ENCODE measurements at places on chromosomes 5 and 9.

- DNase-seq = no peak
Measured at GRCh38 chr9:19619221-19619620, 169.6 kb downstream of the SLC24A2 start.

DNA sequence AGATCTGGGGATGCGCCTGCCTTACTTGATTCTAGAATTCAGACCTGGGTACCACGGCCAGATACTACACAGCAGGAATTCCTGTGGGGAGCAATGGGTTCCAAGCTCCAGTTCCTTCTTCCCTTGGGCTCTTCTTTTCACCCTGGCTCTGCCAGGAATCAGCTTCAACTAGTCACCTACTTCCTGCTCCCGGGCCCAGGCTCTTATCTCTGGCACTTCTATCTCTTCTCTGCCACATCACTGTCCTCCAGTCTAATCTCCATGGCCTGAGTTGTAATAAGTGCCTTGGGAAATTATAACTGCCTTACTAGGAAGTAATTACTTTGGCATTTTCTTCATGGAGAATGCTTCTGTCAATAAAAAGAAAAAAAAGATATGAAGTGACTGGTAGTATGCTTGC is 26.2 kb upstream of the SERINC5 start:
- DNase-seq = no peak

DNA sequence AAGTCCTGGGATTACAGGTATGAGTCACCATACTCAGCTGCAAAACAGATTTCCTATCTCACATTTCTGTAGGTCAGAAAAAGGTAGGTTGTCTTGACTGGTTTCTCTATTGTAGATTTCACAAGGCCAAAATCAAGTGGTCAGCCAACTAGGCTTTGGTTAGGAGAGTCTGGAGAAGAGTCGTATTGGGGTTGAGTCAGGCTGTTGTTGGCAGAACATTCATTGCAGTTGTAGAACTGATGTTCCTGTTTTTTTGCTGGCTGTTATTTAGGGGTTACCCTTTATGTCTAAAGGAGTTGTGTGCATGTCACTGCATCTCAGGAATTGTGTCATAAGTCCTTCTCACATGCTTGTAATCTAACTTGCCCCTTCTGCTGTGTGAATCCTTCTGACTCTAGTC is 814.2 kb upstream of the GRAMD2B start:
- DNase-seq = no peak

GRCh38 chr5:91794856-91795548 is 411.9 kb upstream of the ARRDC3 start:
- DNase-seq = no peak

GRCh38 chr9:16545639-16546038 is 324.8 kb downstream of the BNC2 start:
- no peak for DNase-seq

DNA sequence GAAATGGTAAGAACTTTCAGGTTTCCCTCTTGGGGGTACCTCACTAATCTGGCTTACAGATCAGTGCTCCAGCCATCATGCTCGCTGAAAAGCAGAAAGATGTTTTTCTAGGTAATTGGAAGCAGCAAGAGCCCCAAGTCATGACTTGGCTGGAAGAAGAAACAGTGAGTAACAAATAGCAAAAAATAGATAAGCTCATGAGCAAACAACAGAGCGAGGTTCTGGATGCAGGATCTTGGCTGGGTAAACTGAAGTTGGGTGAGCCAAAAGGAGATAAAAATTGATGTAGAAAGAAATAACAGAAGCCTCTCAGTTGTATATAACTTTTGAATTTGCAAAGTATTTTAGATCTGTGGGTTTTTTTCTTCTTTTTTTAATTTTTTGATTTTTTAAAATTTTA is 110.1 kb downstream of the INSYN2B start:
- no peak for DNase-seq

DNA sequence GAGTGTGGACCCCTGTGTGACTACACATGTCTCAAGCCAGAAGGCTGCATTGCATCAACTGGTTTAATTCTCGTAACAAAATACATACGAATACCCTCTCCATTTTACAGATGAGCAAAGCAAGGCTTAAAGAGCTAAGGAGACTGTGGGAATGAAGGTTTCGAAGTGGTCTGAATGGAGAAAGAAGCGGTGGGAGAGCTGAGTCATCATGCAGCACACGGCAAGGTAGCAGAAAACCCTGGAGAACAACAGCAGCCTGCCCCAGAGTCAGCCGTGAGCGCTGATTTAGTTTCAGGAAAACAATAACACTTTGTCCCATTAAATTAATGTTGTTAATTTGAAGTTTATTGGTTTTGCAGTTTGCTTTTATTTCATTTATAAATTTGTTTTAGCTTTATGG is 223.8 kb downstream of the HSPA4 start:
- DNase-seq = no peak

DNA sequence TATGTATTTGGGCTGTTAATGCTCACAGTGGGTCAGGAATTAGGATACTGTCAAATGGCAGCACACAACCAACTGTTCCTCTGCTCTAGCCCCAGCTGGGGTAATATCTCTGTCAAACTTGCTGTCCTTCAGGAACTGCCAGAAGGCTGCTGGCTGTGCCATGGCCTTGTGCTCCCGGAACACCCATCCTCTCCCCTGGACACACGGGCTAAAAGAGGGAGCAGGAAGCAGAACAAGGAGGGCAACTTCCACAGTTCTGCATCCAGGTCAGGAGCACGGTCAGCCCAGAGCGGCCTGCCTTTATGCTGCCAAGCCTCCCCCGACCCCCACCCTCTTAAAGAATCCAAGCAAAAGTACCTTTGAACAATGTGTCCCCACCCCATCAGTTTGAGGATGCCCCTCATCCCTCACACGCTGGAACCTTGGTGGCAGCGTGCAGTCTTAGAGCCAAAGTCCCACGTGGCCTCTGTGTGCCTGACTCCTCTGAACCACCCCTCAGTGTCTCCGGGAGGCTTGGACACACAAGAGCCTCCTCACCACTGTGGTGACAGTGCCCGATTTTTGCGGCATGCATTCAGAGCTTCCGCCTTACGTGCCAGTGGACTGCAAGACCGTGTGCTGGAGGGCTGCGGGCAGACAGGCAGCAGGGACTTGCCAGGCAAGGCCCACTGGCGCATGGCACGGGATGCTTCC is 60.8 kb downstream of the PSMB7 start:
- DNase-seq = no peak

DNA sequence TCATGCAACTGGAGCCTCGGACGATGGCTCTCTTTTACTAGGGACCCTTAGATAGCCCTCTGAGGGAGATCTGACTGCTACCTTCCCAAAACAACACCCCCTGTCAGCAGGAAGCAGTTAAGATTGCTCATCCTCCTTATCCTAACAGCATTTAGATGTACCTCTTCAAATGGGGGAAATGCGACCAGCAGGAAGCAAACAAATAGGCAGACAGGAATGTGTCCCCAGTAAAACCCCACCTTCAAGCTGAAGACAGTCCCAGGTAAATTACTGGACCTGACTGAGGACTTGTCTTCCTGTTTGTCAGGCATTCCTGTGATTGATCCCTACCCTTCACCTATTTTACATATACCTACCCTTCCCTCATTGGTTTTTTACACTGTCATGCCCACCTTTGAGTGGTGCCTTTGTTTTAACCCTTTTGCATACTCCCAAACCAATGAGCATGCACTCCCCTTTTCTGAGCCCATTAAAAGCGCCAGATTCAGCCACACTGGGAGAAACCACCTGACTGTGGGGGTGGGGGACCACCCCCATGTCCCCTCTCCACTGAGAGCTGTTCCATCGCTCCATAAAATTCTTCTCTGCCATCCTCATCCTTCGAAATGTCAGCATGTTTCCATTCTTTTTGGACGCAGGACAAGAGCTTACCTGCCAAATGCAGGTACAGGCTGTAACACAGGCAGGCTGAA is 954.0 kb upstream of the CDH6 start:
- no peak for DNase-seq

DNA sequence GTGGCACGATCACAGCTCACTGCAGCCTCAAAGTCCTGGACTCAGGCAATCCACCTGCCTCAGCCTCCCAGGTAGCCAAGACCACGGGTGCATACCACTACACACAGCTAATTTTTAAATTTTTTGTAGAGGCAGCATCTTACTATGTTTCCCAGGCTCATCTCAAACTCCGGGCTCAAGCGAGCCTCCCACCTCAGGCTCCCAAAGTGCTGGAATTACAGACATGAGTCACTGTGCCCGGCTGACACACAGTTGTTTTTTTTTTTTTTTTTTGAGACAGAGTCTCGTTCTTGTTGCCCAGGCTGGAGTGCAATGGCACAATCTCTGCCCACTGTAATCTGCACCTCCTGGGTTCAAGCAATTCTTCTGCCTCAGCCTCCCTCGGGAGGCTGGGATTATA is 70.1 kb upstream of the CNOT6 start:
- DNase-seq = no peak

- DNase-seq = no peak
Measured at GRCh38 chr5:94463739-94464138, 154.7 kb downstream of the KIAA0825 start.

GRCh38 chr9:129889122-129889940 is 54.1 kb downstream of the USP20 start:
- DNase-seq = no peak

GRCh38 chr5:133274597-133274935 is 222.8 kb downstream of the HSPA4 start:
- DNase-seq = no peak

DNA sequence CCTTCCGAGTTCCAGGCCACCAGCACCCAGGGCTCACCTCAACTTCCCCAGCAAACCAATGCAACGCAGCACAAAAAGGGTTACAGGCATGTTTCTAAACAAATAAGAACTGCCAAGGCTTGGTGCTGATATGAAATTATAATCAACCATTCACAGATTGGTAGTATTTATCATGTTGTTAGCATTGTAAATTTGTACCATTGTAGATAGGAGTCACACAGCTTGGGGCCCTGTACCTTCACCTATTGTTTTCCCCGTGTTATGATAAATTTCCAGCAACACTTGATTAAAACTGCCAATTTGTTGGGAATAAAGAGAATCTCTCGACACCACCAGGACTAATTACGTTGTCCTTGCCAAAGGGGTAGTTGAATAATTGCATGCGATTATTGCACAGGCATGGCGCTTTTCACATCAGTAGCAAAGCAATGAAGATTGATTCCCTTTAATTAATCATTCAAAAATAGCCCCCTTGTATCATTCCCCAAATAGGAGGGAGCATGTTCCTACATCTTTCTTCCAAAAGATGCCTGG is 454.1 kb downstream of the ZNF608 start:
- DNase-seq = no peak

DNA sequence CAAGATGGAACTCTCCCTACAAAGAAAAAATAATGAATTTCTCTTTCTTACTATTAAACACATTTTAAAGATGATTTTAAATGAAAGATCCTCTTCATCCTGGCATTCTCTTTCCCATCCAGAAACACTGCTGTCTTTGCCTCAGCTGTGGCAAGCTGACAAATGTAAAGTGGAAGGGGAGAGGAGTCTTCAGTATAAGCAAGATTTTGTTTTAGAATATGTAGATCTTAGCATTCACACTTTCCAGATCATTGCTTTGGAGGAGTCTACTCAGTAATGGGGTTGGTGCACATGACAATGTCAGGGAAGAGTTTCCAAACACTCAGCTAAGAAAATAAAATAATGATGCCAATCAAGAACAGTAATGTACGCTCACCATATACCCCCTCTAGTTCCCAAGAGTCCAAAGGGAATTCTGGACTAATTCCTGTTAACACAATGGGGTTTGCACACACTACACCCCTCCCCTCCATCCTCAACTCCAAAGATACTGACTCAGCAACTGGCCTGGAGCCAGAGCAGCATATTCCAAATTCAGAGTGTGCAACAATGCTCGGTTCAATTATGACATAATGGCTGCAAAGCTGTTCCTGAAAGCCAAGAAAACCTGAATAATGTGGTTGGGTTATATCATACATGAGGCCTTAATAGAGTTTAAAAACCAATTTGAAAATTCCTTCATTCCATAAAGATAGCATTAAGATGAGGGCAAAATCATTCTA is 4.6 kb downstream of the C5orf63 start:
- DNase-seq = no peak

DNA sequence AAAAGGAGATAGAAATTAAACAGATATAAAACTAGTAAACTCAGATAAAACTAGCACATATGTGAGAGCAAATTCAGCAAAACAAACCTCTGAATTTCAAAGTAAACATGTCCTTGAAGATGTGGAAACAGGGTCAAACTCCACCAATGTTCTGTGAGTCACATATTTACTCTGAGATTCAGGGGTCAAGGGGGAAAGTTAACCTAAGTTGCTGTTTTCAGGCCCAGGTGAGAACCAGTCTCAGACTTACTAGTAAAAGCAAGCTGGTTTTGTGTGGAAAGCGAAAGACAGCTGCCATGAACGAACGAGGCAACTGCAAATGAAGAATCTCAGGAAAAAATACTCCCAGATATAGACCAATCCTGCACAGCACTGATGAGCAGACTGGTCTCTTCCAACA is 29.0 kb downstream of the PSMB7 start:
- no peak for DNase-seq

GRCh38 chr9:116181853-116182610 is 28.4 kb downstream of the PAPPA start:
- DNase-seq = no peak

DNA sequence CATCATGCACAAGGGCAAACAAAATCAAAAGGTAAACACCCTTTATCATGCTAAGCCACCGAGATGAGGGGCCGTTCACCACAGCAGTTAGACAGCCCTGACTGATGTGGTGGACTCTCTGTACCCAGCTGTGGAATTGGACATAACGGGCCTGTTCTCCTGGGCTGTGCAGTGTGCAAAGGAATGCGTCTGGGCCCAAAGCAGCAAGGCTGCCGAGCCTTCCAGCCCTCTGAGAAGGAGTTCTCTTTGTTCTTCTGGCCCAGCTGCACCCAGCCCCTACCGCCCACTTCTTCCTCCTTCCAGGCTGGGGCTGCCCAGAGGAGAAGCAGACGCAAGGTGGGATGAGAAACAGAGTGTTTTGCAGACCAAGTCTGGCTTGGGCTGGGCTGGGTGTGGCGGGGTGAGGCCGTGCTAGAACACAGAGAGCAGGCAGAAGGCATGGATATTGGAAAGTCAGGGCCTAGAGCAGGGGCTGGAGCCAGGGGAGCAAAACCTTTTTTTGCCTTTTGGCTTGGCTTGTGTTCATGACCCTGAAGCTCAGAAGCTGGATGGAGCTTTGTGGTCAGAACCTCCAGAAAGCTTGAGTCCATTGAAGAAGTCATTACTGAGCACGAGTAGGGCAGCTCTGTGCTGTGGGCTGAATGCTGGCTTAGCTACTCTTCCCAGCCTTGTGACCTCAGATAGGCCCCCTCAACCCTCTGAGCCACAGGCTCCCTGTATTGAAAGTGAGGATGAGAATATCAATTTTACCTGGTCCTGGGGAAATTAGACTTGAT is 49.8 kb upstream of the SH3PXD2B start:
- DNase-seq = no peak

- no peak for DNase-seq
Measured at GRCh38 chr5:164204338-164204946, 699.0 kb downstream of the MAT2B start.

- DNase-seq = no peak
Measured at GRCh38 chr5:107436201-107436600, 234.5 kb downstream of the EFNA5 start.

GRCh38 chr5:111337688-111338087 is 113.5 kb downstream of the CAMK4 start:
- DNase-seq = no peak

Data from activated T-helper 1 cell treated with anti-CD3 and anti-CD28 coated beads, Interleukin-2, amount 50 U/mL, for 16 hours (primary cell).